ENCODE measurements at places on chromosomes 1 and 21.

DNA sequence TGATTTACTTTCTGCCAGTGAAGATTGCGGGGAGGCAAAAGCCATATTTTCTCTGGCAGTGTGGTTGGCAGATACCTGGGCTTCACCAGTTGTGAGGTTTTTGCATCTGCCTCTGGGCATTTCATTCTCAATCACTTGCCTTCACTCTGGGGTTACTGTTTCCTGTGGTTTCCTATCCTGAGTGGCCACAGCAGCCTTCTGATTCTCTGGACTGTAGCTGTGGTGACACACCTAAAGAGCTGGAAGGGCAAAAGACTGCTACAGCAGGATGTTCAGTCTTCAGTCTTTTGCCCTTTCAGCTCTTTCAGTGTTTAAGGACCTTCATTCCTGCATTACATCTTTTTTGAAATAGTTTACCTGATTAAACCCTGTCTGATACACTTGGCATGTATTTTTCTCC, 50.5 kb upstream of the GPR52 start:
- no peak for DNase-seq

DNA sequence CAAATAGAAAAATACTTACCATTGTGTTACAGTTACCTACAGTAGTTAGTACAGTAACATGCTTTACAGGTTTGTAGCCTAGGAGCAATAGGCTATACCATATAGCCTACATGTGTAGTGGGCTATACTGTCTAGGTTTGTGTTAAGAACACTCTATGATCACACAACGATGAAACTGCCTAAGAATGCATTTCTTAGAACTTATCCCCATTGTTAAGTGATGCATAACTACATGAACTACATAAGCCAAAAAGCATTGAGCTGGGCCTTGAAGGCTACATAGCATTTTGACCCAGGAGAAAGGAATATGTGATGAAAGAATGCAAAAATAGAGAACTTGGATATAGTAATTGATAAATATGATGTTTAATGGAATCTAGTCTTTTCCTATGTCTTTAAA, 46.4 kb upstream of the JUN start:
- DNase-seq, result no peak

GRCh38 chr1:185404907-185405568, 88.0 kb upstream of the IVNS1ABP start:
- DNase-seq, result no peak

- DNase-seq, result no peak
Observed at GRCh38 chr1:21702780-21703179, 33.6 kb upstream of the RAP1GAP start.

DNA sequence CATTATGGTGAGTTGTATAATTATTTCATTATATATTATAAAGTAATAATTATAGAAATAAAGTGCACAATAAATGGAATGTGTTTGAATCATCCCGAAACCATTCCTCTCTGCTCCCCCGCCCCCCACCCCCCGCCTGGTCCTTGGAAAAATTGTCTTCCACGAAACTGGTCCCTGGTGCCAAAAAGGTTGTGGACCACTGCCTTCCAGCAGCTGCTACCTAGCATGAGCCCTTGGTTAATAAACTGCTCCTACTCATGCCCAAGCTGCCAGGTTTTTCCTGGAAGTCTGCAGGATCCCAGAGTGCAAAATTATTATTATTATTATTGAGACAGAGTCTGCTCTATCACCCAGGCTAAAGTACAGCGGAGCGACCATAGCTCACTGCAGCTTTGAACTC, 6.8 kb upstream of the IFNGR2 start:
- no peak for DNase-seq

GRCh38 chr1:47870946-47871676, 126.1 kb downstream of the TRABD2B start:
- DNase-seq, result no peak

- DNase-seq, result no peak
Observed at GRCh38 chr21:27631471-27631870, 664.6 kb upstream of the ADAMTS5 start.

- no peak for DNase-seq
Observed at GRCh38 chr1:167510244-167510643, 8.1 kb downstream of the CD247 start.

DNA sequence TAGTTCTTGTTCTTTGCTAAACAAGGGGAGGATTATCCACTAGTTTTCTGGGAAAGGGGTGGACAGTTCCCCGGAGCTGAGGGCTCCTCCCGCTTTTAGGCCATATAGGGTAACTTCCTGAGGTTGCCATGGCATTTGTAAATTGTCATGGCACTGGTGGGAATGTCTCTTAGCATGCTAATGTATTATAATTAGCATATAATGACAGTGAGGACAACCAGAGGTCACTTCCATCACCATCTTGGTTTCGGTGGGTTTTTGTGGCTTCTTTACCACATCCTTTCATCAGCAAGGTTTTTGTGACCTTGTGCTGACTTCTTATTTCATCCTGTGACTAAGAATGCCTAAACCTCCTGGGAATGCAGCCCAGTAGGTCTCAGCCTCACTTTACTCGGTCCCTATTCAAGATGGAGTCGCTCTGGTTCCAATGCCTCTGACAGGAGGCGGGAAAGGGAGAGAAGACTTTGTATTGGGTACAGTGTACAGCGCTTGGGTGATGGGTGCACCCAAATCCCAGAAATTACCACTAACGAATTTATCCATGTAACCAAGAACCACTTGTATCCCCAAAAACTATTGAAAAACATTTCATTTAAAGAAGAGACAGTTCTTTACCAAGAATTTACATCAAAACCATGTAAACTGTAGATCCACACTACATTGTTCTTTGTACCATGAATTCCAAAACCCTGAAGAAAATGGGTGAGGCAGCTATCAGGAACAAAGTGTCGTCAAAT, 8.7 kb upstream of the SLC2A5 start:
- no peak for DNase-seq

DNA sequence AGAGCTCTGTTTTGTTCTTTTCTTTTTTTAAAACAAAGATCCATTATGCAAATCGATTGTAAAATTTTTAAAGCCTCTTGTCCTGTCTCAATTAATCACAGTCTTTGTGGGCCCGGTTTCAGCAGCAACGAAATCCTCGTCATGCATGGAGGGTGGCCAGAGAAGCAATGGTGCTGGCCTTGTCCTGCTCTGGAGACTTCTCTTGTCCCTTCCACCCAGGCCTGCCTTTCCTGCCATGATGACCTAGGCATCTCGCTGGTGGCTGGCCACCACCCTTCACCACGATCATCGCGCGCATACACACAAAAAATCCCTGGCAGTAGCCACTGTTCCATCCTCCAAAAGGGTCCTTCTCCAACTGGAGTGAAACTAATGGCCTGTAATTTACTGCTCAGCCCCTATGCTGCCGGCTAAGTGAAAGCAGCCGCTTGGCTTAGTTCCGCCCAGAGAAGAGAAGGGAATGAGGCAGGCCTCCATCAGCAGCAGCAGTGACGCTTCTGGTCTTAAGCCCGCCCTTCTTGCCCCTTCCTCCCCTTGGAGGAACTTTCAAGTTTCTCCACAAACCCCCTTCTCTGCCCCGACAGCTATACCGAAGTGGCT, 309.5 kb downstream of the NPHP4 start:
- no peak for DNase-seq

- no peak for DNase-seq
Observed at GRCh38 chr1:247409869-247410544, 6.0 kb upstream of the NLRP3 start.

DNA sequence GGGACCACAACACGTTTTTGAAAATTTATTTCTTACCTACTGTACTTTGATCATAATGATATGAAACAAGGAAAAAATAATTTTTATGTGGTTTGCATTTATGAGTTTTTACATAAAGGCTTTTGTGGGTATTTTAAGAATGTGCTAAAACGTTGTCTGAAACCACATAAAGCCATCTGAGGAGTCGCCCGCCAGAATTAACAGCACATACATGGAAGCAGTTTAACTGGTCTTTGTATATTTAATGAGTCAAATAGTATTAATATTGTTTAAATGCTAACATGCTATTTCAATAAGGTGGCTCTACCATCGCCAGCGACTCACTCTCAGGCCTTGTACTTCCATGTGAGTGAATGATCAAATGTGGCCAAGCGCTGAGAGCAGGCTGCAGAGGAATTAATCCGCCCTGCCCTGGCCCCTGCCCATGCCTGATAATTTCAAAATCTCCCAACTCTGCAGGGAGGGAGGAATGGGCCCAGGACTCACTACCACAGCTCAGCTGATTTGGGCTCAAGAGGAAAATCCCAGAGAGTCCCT, 49.6 kb downstream of the SLC66A1 start:
- DNase-seq, result no peak

- DNase-seq, result no peak
Observed at GRCh38 chr1:40315795-40316594, 1.1 kb downstream of the COL9A2 start.

GRCh38 chr1:31517301-31517700, 59.0 kb upstream of the TINAGL1 start:
- no peak for DNase-seq

GRCh38 chr21:26840201-26840600, 5.0 kb downstream of the ADAMTS1 start:
- DNase-seq, result no peak

- DNase-seq, result no peak
Observed at GRCh38 chr1:173448945-173449344, 28.2 kb upstream of the PRDX6 start.

GRCh38 chr21:33824156-33824941, 91.3 kb downstream of the ATP5PO start:
- no peak for DNase-seq

- no peak for DNase-seq
Observed at GRCh38 chr1:43651902-43652301, 2.0 kb downstream of the KDM4A start.

All from effector CD4-positive, alpha-beta T cell (primary cell).